Effector memory CD8-positive, alpha-beta T cell (primary cell): ENCODE measurements at places on chromosomes 11 and 22.

DNA sequence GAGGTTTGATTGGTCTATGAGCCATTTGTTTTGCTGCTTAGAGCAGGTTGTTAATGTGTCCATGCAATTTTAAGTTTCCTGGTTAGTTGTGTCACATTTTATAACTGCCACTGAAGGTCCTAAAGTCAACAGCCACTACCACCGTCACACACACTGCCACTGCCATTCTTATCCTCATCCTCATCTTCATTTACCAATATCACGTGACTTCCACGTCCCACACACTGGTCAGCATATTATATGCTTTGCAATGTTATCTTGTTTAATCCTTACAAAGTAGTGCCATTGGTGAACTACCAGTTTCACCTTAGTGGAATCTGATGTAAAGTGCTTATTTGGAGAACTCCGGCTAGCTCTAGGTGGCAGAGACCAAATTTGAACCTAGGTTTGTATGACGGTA is 9.7 kb downstream of the MMP26 start:
- DNase-seq = no peak

- no peak for DNase-seq
Observed at GRCh38 chr11:111330234-111330893, 32.0 kb downstream of the POU2AF3 start.

DNA sequence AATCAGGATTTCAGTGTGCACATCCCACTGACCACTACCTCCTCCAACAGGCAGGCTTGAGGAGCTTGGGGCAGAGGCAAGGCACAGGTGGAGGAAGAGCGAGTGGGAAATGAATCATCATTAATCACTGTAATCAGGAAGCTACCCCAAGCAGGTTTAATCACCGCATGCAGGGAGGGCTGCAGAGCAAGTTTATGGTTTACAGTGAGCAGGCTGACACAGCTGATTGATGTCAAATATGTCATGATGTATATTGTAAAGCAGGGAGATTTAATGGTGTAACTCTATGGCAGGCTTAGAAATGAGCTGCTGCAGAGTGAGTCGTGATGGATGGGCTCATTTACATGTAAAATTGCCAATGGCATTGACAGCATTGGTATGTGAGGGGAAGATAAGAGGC is 441.0 kb downstream of the NTM start:
- DNase-seq = no peak

GRCh38 chr11:409600-410483 is 5.0 kb downstream of the SIGIRR start:
- DNase-seq = no peak

- no peak for DNase-seq
Observed at GRCh38 chr11:35711173-35711910, 48.8 kb downstream of the TRIM44 start.

DNA sequence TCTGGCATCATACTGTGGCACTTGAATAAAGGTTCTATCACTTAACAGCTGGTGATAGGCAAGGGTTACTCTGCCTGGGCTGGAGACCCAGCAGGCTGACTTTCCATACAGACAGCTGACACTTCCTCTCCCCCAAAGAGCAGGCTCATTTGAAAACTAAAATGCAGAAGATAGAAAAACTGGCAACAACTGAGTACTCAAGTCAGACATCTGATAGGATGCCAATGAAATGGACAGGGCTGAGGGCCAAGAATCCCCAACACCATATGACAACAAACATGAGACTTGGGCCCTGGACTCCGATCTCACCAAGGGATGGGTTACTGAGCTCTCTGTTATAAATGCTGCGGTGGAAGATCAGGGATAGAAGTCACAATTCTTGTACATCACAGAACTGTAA is 237.2 kb downstream of the LRRC4C start:
- no peak for DNase-seq

DNA sequence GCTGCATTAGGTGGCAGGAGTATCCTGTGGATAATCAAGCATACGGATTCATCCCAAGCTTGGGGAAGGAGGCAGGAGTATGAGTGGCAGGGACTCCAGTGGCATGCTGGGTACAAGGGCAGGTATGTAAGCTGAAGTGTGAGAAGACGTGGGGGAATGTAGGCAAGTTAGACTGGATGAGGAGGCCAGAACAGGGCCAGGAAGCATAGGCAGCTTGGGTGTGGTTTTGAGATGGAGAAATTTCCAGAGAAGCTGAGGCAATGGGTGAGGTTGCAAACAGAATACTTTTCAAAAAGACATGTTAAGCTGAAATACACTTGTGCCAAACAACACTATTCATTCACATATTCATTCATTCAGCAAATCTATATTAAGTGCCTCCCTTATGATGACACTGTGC is 43.1 kb upstream of the AMOTL1 start:
- no peak for DNase-seq

GRCh38 chr22:39699631-39700360 is 129.2 kb downstream of the CACNA1I start:
- DNase-seq = no peak

GRCh38 chr11:131833366-131833765 is 463.0 kb downstream of the NTM start:
- no peak for DNase-seq

DNA sequence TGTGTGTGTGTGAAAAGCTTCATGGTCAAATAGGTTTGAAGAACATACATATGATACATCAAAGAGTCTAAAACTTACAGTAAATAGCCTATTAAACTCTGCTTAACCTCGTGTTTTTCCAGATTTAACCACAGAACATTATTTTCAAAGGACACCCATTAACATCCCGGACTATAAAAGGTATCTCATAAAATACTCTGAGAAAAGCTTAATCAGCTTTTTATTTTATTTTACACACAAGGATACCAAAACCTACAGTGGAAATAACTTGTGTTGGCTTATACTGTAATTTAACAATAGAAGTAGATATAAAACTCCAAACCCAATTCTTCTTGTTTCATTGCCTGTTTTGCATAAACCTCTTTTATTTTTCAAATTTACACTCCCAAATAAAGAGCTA is 49.8 kb upstream of the CHRNA10 start:
- DNase-seq = no peak

DNA sequence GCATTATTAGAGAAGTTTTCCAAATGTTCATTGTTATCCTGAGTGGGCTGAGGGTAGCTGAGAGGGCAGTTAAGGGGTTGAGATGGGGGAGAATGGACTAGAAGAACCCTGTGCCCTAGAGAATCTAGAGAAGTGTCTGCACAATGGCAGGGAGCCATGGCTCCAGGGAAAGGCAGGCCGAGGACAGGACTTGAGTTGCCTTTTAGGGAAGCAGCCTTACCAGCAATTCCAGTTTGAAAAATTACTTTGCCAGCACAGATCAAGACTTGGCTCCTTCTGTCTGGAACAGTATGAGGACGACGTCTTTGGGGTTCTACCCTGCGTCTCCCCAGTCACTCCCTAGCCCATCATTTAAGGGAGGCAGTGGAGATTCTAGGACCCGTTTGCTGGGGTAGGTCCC is 25.7 kb upstream of the MICAL3 start:
- no peak for DNase-seq

DNA sequence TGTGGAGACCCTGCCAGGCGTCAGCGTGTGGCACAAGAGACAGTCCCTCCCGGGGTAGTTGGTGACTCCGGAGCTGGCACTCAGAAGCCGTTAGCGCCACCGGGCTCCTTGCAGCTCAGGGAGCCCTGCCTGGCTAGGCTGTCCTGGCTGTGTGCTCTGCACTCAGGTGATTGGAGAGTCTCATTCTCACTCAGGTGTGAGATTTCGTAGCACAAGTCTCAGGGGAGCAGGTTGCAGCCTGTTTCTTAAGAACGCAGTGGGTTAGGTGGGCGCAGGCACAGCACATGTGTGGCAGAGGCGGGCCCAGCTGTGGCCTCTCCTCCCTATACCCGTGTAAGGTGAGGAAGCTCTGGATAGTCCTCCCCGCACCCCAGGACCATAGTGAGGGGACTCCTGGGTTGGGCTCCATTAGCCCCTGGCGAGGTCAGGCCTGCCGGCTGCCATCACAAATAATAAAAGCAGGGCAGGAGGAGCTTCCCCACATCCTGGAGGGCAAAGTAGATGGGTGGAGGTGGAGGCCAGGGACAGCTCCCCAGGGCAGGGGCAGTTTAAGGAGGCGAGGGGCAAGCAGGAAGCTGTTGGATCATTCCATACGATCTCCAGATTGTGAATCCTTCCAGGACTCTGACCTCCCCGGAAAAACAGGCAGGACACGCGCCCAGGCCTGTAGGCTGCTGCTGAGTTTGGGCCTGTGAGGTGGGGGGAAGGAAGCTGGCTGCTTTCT is 39.4 kb downstream of the SBF1 start:
- no peak for DNase-seq

DNA sequence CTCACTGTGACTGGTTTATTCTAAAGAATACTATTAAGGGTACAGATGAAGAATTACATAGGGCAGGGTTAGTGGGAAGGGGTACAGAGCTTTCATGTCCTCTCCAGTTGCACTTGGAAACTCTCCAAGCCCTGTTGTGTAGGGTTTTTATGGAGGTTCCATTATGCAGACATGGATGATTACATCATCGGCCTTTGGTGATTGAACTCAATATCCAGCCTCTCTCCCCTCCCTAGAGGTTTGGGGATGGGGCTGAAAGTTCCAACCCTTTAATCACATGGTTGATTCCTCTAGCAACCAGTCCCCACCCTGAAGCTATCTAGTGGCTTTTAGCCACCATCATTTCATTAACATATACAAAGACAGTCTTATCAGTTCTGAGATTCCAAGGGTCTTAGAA is 472.6 kb downstream of the BUD13 start:
- no peak for DNase-seq

DNA sequence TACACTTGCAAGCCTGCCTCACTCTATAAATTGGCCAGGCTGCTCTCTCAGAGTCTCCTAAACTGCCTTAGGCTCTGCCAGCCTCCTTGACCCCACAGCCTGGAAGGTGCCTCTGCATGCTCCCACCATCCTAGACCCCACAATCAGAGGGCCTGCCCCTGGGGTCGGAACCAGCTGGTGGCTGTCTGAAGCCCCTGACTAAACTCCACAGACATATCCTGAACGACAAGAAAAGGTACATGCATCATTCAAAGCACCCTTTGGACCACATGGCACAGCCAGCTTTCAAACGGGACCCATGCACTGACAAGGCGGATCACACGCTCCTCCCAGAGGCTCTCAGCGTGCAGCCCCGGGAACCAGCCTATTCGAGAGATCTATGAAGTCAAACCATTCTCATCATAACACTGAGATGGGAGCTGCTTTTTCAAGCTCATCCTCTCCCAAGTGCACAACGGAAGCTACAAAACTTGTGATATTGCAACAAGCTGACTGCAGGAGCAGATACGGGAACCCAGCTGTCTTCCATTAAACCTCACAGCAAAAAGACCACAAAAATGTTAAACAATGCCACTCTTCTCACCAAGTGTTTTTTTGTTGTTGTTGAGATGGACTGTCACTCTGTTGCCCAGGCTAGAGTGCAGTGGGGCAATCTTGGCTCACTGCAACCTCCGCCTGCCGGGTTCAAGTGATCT is 8.1 kb downstream of the SHANK2 start:
- no peak for DNase-seq

- no peak for DNase-seq
Observed at GRCh38 chr11:104333977-104334376, 170.0 kb upstream of the PDGFD start.

DNA sequence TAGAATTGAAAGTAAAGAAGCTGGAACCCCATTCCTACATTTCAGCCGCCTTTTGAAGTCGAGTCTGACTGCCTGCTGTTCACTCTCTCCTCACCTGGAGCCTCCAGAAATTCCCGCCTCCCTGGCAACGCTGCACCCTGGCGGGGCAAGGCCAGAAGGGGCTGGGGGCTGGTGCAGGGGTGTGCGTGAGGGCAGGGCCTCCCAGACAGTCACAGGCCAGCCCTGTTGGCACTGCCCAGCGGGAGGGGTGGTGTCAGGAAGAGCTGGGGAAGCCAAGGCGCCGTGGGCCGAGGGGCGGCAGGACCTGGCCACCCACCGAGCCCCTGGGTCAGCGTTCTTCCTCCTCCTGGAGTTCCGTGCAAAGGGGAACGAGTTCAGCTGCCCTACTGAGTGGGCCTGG is 123.2 kb downstream of the KCNQ1OT1 start:
- no peak for DNase-seq

DNA sequence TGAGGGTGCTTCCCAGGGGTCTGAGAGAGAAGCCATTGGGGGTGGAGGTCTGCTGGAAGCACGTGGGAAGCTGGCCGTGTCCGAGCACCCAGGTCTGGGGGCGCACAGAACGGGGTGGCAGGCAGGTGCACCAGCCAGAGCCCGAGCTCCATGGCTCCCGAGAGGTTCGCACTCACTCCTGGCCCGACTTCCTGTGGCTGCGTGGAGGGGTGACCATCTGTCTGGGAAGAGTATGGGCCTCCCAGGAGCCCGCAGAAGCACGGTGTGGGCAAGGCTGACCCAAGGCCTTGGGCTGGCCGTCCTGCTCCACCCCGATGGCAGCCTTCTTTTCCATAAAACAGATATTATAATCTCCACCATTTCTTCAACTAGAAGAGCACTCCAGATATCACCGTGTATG is 256.0 kb upstream of the B3GAT1 start:
- DNase-seq = no peak

GRCh38 chr22:23399367-23400285 is 180.5 kb downstream of the IGLL1 start:
- no peak for DNase-seq

DNA sequence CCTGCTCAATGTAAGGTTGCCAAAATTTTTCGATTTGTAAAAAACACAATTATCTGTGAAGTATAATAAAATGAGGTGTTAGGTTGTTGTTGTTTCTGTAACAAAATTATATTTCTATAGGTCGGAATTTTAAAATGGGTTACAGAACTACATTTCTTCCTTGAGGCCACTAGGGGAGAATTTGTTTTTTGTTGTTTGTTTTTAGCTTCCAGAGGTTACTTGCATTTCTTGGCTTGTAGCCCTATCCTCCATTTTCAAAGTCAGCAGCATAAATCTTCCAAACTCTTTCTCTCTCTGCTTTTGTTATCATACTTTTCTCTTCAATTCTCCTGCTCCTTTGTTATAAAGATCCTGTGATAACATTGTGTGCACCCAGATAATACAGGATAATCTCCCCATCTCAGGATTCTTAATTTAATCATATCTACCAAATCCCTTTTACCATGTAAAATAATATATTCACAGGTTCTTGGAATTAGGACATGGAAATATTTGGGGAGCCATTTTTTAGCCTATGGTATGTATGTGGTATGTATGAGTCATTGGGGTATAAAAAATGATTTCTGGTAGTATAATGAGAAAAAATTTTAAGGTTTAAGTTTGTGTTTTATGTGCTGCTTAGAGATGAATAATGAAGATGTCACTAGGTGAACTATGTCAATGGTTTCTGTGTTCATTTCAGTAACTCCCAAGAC is 9.4 kb upstream of the PATL1 start:
- DNase-seq = no peak

DNA sequence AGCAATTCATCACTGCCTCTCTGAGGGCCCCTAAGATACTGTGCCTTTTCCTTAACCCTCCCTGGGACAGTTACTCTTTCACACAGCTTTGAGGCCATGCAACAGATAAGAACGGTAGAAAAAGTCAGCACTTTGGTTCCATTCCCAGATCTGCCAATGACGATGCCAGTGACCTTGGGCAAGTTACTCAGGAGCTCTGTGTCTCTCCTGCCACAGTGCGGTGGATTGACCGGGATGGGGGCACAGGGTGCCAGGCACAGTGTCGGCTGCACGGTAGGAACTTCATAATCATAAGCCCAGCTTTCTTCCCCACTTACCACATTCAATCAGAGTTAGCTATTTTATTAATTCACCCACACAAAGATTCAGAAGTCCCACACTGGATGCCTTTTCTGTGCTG is 1041.8 kb downstream of the TBC1D22A start:
- no peak for DNase-seq
